ENCODE measurements at places on chromosomes 16 and 17.

GRCh38 chr16:57938936-57939871 lies 31.7 kb downstream of the CNGB1 start:
- no peak for ATAC-seq

DNA sequence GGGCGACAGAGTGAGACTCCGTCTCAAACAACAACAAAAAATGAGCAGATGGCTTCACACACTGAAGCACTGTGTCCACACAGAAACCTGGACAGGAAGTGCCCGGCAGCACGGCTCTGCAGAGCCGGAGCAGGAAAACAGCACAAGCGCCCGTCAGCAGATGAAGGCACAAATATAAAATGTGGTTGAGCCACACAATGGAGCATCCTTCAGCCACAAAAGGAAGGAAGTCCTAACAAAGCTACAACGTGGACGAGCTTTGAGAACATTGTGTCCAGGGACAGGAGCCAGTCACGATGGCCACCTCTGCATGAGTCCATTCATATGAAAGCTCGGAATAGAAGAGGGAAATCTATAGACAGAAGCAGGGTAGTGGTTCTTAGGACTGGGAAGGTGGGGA lies 15.7 kb downstream of the RHBDF2 start:
- no peak for ATAC-seq

DNA sequence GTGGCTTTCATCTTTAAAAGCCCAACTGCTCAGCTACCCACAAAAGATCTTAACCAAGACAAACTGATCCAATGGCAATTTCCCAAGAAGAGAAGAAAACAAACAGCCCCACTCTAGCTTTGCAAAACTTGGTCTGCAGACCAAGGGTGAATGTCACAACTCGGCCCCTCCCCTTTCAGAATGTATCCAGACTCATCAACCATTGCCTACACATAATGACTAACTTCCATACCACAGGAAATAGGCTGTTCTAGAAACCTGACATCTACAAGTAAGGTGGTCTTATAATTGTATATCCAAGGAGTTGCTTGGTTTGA lies 16.0 kb downstream of the DCUN1D3 start:
- ATAC-seq = peak; percentile 83

DNA sequence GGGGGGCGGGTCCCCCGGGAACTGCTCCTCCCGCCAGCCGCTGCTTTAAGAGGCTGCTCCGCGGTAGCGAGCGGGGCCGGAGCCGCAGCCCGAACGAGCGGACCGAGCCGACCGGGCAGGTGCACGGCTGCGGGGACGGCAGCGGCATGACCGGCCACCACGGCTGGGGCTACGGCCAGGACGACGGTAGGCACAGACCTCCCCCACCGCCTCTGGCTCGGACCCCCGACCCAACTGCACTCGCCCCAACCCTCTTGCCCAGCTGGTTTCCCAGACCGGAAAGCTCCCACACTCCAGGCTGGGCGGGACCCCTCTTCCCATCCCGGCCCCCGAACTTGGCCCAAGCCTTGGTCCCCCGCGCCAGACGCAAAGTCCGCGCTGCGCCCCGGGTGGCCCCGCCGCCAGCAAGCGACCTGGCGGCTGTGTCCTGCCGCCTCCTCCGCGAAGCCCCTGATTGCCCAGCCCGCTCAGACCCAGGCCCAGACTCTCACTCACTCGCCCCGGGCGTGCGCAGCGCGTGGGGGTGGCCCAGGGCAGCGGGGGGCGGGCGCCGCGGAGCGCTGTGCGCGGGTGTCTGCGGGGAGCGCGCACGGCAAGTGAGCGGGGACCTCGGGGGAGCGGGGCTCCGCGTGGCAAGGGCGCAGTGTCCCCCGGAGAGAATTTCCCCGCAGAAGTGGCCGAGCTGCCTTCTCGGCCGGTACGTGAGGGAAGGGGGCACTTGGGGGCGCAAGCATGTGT lies at the start of gene CA7:
Gene CA7, plus strand, starts transcription at position 73 of the 738 bp plus-strand sequence. Its CDS starts 74 bp downstream, at position 147.
- no peak for ATAC-seq

DNA sequence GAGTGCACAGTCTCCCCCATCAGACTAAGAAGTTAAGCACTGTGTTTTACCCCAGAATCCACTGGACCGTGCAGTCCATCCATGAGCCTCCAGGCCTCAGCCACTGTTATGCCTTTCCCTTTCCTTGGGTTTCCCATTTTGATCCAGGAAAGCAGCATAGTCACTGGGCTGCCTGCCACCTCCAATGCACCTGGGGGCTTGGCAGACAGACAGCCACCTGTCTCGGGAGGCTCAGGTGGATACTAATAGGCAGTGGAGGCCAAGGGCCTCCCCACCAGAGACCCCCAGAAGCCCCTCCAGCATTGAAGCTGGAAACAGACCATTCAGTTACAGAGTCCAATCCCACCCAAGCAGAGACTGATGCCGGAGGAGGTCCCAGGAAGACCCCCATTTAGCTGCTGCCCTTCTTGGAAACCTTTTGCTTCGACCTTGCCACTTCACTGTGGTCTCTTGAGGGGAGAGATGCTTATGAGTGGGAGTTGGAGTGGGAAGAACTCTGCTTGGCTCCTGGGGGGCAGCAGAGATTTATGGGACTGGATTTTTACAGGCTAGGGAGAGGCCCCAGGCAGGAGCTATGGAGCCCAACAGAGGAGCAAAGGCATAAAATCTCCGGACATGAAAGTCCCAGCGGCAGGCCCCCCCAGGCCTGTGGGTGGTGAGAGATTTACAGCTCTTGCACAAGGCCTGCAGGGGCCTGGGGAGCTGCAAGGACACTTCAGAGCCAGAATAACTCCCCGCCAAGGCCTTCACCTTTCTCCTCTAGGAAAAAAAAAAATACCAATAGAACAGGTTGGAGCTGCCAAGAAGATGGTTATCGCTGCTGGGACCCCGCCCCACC lies 12.2 kb upstream of the SP2 start:
- no peak for ATAC-seq

- no peak for ATAC-seq
Observed at GRCh38 chr16:2077016-2077415, 29.2 kb downstream of the TSC2 start.

DNA sequence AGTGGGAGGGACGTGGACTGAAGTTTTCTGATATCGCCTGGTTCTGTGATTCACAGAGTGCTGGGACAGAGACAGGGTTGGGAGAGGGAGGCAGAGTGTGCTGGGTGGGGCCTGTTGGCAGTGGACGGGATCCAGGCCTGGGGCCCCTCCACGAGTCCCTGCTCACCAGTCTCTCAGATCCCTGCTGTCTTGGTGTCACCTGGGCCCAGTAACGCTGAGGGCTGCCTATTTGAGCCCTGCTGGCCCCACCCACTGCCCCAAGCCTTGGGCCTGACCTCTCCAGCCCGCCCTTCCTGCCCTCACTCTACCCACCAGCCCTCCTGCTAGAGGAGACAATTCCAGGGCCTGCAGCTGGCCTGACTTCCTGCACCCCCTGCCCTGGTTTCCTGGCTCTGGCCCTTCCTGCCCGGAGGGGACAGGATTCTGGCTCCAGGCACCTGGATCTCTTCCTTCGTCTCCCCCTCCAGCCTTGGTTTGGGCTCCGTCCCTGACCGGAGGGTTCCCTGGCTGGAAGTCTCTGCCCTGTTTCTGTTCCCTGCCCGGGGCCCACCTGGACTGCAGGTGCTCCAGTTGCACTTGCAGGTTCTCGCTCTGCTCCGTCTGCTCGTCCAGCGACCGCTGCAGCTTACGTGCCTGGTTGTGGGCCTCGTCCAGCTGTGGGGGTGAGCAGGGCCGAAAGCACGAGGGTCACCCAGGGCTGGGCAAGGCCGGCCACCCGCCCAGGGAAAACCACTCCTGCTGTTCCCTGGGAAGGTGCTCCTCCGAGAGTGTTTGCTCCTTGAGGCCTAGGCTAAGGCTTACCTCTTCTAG lies 21.4 kb downstream of the CCDC102A start:
- ATAC-seq = no peak

DNA sequence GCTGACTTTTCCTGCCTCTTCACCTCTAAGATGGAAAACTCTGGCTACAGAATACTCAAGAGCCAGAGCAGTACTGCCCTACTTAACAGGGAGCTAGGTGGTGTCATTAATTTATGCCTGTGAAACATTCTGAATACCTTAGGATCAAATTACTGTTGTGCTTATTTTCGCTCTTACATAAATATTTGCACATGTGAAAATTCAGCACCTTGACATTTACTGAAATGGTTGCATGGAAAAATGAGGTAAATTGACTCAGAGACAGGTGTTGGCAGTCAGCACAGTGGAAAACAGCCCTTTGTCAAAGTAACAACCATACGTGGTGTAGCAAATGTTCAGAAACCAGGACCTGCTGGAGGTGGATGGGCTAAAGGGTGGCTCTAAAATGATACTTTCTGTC lies 193.6 kb downstream of the CDH8 start:
- ATAC-seq = no peak

DNA sequence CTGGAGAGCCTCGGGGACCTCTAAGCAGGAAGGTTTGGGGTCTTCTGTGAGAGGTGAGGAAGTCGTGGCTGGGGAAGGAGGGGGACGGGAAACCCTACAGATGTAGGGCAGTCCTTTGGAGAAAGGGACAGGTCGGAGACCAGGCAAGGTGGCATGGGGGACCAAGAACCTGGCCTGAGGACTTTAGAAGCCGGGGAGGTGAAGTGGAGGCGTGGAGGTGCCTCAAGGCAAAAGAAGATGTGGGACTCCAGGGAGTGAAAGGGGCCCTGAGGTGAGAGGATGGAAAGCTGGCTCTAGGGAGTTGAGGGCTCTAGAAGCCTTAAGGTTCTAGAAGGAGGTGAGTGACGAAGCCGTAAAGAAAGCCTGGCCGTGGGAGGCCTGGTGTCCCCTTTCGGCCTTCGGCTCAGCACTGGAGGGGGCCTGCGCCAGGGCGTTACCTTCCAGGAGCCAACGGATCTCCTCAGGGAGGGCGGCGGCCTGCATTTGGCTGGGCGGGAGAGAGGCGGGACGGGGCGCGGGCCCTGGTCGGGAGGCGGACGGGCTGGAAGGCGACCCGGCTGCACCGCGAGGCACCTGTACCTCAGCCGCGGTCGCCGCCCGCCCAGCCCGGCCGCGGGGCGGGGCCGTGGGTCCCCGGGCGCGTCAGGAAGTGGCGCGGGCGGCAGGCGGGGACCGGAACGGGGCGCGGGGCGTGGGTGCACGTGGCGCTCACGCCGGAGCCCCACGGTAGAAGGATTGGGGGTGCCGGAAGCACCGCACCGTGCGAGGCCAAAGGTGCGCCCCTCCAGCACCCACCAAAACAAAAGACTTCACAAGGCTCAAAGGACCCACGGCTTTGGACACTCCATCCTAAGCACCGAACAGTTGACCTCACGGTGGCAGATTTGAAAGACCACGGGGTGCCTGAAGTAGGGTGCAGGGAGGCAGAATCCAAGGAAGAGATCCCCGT lies at the start of gene SKAP1:
Gene SKAP1, minus strand, starts transcription at position 577 of the 949 bp plus-strand sequence.
- ATAC-seq = peak; percentile 75

GRCh38 chr16:84982434-84982833 lies 28.9 kb downstream of the ZDHHC7 start:
- ATAC-seq = no peak

DNA sequence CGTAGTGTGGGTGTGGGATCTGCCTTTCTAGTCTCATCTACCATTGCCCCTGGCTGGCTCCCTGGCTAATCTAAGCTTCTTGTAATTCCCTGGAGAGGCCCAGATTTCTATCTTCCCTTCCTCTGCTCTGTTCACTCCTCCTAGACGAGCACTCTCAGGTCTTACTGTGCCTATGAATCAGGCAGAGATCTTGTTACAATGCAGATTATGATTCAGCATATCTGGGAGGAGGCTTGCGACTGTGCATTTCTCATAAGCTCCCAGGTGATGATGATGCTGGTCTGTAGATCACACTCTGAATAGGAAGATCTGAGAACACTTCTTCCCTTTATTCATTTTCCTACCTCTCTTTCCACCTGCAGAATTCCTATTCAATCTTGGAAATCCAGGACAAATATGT lies 200.1 kb downstream of the CBLN1 start:
- ATAC-seq = no peak

DNA sequence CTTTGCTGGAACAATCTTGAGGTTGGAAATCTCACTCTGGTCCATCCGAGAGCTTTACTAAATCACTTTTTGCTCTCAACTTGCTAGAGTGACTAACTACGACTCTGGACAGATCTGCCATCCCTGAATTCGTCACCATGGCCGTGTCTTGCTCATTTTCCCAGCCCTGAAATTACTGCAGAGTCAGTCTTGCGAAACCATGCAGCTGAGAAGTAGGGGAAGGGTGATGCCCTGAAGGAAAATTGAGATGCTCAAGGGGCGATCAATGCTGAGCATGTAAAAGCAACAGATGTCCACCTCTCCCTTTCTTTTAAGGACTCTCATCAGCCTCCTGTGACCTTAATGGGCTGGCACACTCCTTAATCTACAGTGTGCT lies 18.8 kb downstream of the PCTP start:
- no peak for ATAC-seq

- ATAC-seq = no peak
Observed at GRCh38 chr17:42000413-42001133, 16.7 kb downstream of the DNAJC7 start.

DNA sequence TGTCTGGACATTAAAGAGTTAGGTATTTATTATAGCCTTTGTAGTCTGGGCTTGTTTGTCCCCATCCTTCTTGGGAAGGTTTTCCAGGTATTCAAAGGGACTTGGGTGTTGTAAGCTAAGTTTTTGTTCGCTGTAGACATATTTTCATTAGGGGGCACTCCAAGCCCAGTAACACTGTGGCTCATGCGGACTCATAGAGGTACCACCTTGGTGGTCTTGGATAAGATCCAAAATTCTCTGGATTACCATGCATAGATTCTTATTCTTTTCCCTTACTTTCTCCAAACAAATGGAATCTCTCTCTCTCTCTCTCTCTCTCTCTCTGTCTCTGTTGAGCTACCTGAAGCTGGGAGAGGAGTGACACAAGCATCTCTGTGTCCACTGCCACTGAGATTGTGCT lies 48.9 kb downstream of the ERCC4 start:
- ATAC-seq = no peak

DNA sequence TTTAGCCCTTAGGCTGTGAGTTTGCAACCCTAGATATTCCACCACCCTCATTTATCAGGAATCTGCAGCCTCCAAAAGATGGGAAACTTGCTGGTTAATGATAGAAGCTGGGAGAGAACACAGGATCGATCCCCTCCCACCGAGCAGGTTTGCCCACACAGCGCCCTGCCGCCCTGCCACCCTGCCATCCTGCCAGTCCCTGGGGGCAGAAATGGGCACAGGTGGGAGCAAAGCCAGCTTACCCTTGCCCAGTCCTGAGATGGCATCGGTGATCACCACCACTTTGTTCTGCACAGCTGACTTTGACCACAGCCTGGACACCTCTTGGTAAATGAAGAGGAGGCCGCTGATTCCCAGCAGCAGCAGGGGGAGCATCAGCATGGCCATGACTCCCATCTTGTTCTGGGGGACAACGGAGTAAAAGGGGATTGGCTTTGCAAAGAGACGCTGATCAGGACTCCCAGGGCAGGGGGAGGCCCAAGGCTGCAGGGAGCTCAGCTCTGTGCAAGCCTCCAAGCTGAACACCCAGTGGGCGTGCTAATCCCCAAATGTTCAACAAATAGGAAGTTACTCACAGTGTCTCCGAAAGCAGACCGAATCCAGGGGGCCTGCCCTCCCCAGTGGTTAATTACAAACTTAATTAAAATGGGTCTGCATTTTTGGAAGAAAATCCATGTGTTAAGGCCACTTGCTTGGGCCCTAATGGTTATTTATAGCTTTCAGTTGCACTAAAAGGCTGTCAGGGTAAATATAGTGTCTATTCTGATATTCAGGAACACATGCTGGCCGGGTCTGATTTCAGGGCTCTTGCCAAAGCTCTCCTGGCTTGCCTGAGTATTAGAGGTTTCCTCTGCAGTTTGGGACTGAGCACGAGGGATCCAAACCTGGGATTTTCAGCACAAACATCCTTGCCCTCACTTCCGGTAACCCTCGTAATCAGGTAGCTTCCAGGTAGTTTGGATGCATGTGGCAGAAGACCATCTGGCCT lies at the start of gene DHRS7C:
Gene DHRS7C, minus strand, starts transcription at position 704 of the 988 bp plus-strand sequence. Its CDS starts 308 bp downstream, at position 396.
- no peak for ATAC-seq

All from activated T-helper 17 cell treated with anti-CD3 and anti-CD28 coated beads, Interleukin-2, amount 50 U/mL, for 72 hours (primary cell).